ENCODE measurements at places on chromosomes 16 and 17.

- DNase-seq, result no peak
Measured at GRCh38 chr17:16150251-16150856, 65.0 kb downstream of the NCOR1 start.

GRCh38 chr16:69397821-69398521, 12.2 kb upstream of the TERF2 start:
- DNase-seq, result peak; percentile 78

- DNase-seq, result no peak
Measured at GRCh38 chr17:2050300-2051060, 4.4 kb upstream of the HIC1 start.

DNA sequence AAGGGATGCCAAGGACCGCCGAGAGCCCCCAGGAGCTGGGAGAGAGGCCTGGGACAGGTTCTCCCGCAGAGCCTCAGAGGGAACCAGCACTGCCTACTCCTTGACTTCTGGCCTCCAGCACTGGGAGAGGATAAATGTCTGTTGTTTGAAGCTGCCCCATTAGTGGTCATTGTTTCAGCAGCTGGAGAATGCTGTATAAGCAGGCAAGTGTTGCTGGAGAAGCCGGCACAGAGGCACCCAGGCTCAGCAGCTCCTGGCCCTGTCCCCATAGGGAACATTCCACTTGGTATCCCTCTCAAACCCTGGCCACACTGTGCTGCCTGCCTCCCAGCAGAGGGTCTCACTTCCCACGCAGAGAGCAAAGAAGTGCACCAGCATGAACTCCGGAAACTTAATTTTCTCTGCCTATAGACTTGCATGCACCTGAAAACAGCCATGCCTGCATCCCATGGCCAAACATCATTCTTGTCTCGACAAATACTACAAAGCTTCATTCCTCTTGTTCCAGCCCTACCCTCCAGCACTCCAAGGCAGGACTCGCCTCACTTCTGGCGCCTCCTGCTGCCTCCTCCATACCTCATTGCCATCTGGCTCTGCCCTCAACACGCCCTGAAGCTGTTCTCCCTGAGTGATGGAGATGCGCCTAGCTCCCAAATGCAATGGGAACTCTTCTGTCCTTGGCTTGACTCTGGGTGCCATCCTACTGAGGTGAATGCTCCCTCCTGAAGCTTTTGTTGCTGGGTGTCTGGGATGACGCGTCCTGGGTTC, 88.1 kb downstream of the DNAH17 start:
- DNase-seq, result no peak

GRCh38 chr17:27207073-27207513, 86.8 kb upstream of the WSB1 start:
- DNase-seq, result no peak

GRCh38 chr16:49788986-49789385, 66.9 kb downstream of the ZNF423 start:
- DNase-seq, result no peak

DNA sequence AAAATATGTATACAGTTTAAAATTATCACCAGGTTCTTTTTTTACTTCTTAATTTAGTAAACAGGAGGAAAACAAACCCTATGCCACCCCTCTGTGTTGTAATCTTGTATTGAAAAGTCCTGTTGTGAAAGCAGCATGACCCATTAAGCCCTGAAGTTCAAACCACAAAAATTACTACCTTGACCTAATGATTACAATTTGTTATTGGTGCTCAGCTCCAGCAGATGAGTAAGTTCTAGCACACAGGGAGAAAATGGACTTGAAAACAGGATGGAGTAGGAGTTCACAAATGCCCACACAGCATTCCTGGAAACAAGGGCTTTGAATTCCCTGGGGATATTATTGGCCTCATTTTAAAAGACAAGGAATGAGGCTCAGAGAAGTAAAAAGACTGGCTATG, 505.8 kb upstream of the ERCC4 start:
- DNase-seq, result no peak

- DNase-seq, result no peak
Measured at GRCh38 chr17:20225162-20226115, 216.3 kb downstream of the SPECC1 start.

GRCh38 chr16:1184156-1184868, 31.4 kb downstream of the CACNA1H start:
- DNase-seq, result no peak

DNA sequence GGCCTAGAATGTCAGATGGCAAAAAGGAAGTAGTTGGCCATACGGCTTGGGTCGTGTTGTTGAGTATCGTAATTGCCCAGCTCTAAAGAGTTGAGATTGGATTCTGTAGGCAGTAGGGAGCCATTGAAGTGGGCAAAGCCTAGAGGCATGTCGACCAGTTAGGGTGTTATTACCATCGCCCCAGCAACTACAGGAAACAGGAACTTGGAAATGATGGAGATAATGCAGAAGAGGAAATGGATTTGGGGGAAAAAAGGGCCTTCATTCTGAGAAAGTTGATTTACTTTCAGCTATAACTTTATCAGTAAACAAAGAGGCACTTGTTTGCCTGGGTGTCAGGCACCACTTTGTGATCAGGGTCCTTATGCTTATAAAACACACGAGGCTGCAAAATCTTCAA, 52.6 kb downstream of the COX10 start:
- no peak for DNase-seq

DNA sequence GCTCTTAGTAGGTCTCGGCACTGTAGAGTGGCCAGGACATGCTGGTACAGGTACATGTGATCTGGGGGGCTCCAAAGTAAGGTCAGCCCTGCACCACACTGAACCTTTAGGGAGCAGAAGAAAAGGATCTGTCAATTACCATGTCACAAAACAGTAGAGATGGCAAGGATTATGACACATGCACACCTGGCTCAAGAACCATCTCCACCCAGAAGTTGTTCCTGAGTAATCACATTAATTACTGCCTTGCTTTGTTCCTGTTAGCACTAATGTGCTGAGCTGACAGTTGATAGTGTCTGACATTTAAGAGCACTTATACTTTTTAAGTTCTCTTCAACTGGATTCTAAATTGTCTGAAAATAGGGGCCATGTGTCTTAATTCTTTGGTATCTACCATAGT, 9.5 kb downstream of the BLTP2 start:
- DNase-seq, result no peak

DNA sequence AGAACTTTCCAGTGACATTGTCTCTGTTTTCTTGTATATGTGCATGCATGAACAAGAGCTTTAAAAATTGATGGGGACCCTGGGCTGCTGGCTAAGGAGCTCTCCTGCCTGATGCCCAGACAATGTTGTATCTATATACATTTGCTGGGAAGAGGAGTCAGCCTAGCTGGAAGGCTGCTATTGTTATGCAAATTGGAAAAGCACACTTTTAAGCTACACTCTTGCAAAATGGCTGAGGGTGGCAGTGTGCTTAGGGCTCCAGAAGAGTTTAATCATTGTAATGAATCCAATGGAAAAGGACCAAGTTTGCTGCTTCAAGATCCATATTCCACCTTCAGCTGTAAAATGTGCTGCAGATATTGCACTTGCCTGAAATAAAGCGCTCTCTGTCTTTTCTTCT, 171.8 kb downstream of the PRKCA start:
- DNase-seq, result no peak

DNA sequence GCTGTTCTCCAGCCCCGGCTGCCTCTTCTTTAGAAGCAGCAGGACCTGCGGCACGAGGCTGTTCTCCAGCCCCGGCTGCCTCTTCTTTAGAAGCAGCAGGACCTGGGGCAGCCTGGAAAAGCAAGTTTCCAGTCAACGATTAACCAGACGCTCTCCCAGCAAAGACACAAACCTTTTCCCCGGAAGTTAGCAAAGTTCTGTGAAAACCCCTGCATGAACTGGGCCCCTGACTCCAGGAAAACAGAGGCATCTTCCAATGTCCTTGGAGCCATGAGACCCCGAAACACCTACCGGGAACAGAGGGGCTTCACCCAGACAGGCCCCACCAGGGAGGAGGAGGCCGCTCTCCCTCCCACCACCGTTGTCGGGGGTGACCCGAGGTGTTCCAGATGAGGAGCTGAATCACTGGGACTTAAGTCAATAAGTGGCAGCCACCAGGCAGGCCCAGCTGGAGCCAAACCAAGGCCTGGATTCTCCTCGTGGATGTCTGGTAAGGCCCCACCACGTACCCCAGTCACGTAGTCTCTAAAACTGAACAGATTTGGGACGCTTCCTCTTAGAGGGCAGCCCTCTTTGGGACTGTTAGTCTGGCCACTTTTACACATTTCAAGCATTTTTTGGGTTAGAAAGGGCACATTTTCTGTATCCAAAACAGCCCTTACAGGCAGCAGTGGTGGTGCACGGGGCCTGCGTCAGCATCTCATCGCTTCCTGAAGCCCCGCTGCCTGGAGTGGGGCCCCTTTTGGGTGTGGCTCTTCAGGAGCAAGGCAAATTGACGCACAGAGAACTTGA, at the start of gene RPH3AL:
Gene RPH3AL (minus strand): TSS at position 387 of the 792 bp plus-strand sequence. CDS start 25,264 bp downstream, outside the sequence.
- peak; percentile 79 for DNase-seq

DNA sequence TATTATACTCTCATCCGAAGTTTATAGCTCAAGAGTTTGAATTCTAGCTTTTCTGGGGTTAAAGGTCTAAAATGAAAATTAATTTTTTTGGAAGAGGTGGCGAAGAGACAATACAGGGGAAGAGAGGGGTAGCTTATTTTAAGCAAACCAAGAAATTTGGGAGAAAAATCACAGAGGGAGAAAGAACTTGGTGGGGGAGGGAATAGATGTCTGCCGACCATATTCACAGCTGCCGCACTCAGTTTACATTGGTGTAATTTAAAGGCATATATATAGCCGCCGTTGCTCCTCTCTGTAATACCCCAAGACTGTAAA, 6.5 kb upstream of the ZFHX3 start:
- no peak for DNase-seq

- no peak for DNase-seq
Measured at GRCh38 chr16:88131966-88132365, 180.7 kb downstream of the BANP start.

- no peak for DNase-seq
Measured at GRCh38 chr17:52384695-52385094, 226.2 kb upstream of the CA10 start.

DNA sequence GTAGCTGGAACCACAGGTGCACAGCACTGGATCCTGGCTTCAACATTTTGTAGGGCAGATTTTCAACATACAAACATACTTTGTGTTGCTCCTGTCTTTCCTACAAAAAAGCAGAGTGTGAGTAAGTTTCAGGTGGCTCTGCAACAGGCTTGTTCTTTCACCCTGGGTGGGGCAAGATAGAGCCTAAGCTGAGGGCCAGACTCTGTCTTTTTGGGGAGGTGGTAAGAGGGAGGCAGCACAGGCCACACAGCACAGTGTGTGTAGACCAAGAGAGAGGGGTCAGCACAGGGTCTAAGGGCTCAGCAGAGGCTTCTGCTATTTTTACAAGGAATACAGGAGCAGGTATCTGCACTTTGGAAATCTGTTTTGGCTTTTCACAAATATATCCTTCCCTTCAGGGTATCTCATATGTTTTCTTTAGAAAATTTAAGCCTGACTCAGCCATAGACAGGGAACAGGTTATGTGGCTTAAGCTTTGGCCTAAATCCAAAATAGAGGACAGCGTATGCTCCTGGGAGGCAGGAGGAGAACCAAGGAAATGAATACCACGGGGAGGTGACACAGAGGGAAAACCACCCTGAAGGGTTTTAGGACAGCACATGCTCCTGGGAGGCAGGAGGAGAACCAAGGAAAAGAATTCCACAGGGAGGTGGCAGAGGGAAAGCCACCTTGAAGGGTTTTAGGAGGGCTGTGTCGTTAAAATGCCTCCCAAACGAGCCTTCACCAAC, 21.6 kb downstream of the EMC8 start:
- DNase-seq, result no peak

DNA sequence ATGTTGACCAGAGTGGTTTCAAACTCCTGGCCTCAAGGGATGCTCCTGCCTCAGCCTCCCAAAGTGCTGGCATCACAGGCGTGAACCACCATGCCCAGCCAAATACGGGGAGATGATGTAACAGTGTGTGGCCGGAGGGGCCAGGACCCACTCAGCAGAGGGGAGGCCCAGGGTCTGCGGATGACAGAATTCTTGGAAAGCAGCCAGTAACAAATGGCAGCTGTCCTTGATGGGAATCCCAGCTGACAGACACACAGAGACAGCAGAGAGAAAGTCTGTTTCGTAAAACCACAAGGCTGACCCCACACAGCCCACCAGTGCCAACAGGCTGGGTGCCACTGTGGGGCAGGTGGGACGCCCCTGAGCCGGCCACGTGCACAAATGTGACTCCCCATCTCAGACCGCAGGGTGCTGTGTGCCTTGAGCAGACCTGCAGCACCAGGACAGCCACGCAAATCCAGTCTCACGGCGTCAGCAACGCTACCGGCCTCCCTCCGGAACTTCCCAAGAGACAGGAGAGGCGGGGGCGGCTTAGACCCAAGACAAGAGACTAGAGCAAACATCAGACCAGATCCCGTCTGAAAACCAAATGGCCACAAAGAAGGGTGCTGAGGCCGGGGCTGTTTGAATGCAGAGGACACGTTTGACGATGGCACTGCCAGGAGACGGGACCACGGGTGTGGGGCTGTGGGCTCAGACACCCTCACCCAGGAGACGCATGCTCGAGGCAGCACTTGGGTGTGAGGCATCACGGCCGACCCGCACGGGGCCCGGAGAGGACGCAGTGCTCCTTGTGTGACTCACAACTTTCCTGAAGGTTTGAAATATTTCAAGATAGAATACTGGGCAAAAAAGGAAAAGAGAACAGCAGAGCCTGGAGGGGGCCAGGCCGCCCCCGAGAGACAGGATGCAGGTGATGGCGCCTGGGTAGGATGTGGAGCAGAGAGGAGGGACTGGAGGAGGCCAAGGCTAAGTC, 24.6 kb downstream of the CTU2 start:
- no peak for DNase-seq

GRCh38 chr17:57442401-57442823, 186.1 kb downstream of the MSI2 start:
- DNase-seq, result no peak

- no peak for DNase-seq
Measured at GRCh38 chr16:84585467-84585866, 32.4 kb downstream of the COTL1 start.

DNA sequence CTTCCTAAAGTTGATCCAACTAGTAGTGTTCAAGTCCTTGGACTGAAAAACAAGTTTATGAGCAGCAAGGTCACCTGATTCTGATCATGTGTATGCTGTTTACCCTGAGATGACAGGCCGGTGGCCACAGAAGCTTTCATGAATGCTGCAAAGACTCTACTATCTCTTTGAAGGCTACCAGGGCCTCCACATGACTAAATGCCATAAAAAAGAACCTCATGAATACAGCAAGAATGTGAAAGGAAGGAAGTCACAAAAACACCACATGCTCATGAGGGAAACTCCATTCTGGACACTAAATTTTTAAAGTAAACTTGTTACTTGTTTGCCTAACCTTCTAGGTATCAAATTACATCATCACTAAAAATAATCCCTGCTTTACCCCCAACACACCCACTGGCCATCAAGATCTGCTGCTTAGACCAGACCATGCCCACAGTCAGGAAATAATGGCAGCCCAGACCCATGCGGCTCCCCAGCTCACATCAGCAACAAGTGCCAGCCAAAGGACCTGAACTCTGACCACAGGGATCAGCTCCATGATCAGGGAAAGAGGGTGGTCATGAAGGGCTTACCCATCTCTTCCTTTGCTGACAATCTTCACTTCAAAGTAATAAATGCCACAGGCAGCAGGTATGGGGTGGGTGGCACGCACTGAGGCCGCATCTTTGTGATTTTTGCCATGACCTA, 1.4 kb downstream of the RANBP10 start:
- no peak for DNase-seq

- DNase-seq, result no peak
Measured at GRCh38 chr16:70570967-70571570, 47.5 kb downstream of the SF3B3 start.
